Mucosa of descending colon (tissue), 3 donors: ENCODE measurements at places on chromosomes 5 and 9. TPM values are rescaled to one million over a fixed set of nuclear protein-coding genes. Genes with fewer than 3 reads are reported as not detected.

CDKN2B gene
- total RNA-seq: 119 TPM

KIF4B gene
- total RNA-seq: not detected

SCGB3A2 gene
- not detected for total RNA-seq

SLC1A1 gene
- total RNA-seq: 37.0 TPM

ENTREP1 gene
- 3.4 TPM for total RNA-seq
